Central memory CD4-positive, alpha-beta T cell (primary cell): ENCODE measurements at places on chromosomes 16 and 17.

- no peak for DNase-seq
These were observed 729.4 kb downstream of the CDH11 start for GRCh38 chr16:64392456-64392855.

GRCh38 chr16:71357681-71358080 is 842 bp upstream of the CALB2 start:
- no peak for DNase-seq

- no peak for DNase-seq
These were observed 2.3 kb upstream of the PAFAH1B1 start for GRCh38 chr17:2591040-2591640.

DNA sequence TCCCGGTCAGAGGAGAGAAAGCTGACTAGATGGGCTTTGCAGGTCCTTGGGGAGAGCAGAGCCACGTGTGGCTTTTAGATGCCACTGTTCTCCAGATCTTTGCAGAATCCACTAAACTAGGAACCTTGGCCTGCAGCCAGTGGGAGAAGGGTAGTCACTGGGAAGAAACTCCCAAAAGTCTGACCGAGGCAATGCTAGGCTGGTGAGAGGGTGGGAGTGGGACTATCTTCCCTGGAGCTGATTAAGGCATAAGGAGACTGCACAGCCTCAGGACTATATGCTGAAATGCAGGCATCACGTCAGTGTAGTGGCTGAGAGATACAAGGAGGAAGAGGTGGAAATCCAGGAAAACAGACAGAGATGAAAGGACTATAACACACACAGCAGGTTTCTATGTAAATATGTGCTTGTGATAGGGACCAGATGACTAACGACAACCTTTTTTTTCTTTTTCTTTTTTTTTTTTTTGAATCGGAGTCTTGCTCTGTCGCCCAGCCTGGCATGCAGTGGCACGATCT is 2.2 kb upstream of the GSDMA start:
- no peak for DNase-seq

- no peak for DNase-seq
These were observed 141.0 kb downstream of the STX8 start for GRCh38 chr17:9434642-9435057.

DNA sequence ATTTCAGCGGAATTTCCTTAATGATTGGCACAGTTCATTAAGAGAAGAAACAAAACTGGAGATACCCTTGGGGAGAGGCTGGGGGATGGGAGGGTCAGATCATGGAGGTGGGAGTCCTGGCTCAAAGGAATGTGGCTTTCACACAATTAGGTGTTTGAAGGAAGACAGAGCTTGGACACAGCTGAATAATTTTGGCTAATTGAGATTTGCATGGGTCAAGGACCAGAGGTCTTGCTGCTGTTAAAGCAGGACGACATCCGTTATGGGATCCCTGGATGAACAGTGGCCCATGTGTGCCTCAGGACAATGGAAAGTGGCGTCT is 160.3 kb downstream of the HS3ST3B1 start:
- DNase-seq: no peak

- DNase-seq: no peak
These were observed 6.0 kb downstream of the SOX9 start for GRCh38 chr17:72126575-72127486.

GRCh38 chr17:77391668-77392375 is 251.1 kb downstream of the SEC14L1 start:
- DNase-seq: peak; percentile 39

GRCh38 chr16:88988980-88989811 is 12.2 kb upstream of the CBFA2T3 start:
- DNase-seq: no peak

DNA sequence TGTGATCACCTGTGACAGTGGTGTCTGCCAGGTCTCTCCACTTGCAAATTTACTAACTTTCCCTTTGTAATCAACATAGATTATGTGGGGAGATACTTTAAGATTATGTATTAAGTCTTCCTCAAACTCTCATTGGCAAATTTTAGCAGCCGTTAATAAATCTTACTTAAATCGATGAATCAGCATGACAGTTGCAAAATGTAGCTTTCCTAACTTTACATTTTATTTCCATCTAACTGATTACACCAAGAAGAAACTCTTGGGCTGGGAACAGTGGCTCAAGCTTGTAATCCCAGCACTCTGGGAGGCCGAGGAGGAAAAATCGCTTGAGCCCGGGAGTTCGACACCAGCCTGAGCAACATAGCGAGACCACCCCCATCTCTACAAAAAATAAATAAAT is 23.3 kb upstream of the CPNE2 start:
- DNase-seq: no peak

DNA sequence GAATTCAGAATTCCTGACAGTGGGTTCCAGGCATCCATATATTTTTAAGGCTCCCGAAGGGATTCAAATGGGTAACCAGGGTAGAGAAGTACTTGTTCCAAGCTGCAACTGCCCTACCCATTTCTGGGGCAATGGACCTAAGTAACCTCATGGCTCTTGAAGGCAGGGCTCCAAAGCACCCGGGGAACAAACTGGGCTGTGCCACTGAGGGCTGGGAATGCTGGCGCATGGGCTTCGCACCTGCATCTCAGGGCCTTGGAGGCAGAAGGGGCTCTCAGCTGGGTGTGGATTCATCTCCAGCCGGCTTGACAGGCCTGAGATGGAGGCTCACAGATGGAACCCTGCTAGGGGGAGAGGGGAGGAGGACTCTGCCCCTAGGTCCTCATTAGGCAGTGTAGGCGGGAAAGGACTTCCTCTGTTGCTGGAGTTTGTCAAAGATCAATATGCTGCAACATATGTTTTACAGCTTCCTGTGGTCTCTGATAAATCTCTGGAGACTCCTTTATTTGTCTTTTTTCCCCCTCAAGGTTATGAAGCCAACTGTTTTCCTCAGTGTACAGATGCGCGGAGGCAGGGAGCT is 232.3 kb upstream of the NLRP1 start:
- DNase-seq: no peak

DNA sequence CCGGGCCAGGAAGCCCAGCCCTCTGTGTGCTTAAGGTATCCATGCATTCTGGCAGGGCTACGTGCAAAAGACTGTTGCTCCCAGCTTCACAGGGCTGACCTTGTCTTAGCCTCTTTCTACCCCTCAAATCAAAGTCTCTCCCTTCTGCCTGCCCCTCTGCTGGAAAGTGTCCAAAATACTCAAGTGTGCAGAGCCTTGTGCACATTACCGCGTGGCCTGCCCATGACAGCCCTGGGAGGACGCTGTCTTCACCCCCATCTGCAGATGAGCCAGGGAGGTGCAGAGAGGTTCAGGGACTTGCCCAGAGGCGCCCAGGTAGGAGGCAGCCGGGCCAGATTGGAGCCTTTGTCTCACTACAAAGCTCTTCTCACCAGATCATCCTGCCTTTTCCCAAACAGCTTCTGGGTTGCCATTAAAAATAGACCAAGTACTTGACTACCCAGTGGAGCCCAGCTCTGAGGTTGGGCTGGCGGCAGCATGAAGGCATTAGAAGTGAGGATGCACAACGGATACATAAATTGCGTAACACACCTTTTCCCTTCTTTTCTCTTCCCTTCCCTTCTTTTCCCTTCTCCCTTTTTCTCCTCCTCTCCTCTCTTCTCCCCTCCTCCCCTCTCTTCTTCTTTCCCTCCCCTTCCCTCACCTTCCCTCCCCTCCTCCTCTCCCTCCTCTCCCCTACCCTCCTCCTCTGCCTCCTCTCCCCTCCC is 3.5 kb downstream of the CACNG4 start:
- no peak for DNase-seq

- DNase-seq: no peak
These were observed 20.9 kb upstream of the IL17C start for GRCh38 chr16:88617268-88618031.

DNA sequence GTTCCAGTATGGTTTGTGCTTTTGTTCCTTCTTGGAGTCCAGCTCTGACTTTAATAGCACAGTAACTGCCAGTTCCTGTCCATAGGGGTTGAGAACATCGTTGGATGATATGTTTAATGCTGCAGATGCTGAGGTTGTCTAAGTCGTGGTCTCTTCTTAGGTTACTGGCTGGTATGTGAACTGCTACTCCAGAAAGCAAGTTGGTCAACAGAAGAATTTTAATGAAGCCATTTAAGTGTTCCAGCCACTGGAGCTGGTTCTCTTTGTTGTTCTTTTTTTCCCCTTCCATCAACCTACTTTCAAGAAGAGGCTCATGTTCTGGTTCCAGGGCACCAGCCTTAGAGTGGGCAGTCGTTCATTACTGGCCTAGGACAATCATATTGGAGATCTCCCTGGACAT is 140.3 kb upstream of the TBX2 start:
- no peak for DNase-seq

GRCh38 chr17:42835732-42836131 is 2.5 kb downstream of the PSME3 start:
- DNase-seq: no peak

- DNase-seq: no peak
These were observed 36.3 kb upstream of the BCAR1 start for GRCh38 chr16:75287708-75288107.

DNA sequence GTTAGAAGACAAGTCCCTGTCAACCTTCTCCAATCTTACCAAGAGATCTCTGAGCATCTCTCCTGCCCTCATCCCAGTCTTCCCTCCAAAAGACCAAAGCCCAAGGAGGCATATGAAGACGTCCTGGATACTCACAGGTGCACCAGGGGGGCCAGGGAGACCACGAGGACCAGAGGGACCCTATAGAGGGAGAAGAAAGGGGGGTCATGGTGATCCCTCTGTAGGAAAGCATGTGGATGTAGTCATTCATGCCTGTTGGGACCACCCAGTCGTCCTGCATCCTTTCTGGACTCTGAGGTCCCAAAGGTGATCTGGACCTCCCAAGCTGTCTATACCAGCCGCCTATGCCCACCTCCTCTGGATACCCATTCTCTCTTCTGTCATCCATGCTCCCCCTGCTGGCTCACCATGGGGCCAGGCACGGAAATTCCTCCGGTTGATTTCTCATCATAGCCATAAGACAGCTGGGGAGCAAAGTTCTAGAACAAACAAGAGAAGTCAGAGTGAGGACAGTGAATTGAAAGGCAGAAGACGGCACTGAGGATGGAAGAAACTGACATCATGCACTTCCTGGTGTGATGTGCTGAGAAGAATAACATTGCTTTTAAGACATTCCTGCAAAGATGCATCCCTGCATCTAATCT is 3.3 kb downstream of the COL1A1 start:
- DNase-seq: peak; percentile 35

DNA sequence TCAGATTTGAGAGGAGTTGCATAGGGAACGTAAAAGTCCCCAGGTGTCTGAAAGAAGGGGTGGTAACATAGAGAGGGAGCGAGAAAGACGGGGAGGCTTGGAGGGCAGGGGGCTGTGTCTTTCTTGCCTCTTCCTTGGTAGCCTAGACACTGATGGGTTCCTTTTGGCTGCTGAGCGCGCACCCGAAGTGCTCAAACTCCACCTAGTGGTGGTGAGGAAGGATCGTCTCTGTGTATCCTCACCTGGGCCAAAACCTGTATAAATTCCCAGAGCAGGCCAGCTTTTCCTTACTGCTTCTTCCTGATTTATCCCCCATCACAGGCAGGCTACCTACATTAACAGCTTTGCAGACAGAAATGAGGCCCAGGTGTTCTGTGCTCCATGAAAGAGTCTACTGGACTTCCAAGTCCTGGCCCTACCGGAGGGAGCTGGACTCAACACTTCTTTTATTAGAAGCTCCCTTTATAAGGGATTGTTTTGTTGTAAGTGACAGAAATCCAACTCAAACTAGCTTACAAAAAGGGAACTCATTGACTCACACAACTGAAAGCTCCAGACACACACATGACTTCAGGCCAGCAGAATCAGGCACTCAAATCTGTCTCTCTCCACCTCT is 5.5 kb upstream of the SLC25A35 start:
- DNase-seq: peak; percentile 68

GRCh38 chr16:69182730-69183416 is 4.1 kb upstream of the SNTB2 start:
- no peak for DNase-seq

GRCh38 chr17:6257336-6257735 is 177.6 kb downstream of the AIPL1 start:
- DNase-seq: no peak

DNA sequence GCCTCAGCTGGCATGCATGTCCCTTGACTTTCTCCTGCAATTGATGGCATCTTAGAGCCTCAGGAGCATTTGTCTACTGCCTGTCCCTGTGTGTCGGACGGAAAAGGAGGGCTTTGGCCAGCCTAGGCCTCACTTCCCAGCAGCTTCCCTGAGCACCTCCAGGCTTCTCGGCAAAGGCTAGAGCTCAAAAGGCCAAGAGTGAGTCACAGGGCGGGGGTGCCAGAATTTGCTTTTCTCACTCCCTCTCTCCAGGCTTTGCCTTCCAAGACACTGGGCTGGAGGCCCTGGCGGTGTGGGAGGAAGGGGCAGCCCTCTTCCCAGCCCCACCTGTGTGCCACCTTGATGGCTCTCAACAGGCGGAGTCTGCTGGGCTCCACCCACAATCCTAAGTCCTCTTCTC is 107.3 kb upstream of the MAF start:
- DNase-seq: no peak

DNA sequence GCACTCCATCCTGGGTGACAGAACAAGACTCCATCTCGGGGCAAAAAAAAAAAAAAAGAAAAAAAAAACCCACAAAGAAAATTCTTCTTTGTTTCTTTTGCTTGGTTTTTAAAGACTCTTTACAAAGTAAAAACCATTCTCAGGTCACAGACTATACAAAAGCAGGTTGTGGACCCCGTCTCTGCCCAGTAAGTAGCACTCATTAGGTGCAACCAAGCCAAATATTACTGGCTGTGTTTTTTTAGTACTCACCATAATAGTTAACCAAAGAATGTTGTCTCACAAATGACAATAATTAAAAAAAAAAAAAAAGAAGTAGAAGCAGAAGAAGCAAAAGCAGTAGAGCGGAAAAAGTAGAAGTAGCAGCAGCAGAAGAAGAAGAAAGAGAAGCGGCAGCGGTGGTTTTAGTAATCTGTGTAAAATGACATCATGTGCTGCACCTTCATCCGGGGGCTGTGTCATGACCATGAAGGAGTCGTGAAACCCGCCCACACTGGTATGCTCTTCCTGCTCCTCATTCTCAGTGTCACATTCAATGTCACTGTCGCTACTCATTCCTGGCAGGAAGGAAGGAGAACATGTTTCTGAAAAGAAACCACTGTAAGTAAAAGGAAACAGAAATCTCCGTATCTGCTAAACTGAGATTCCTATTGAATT is 105.4 kb downstream of the TRIM37 start:
- DNase-seq: peak; percentile 65

- DNase-seq: no peak
These were observed 223.2 kb upstream of the DYNLRB2 start for GRCh38 chr16:80317599-80318037.

DNA sequence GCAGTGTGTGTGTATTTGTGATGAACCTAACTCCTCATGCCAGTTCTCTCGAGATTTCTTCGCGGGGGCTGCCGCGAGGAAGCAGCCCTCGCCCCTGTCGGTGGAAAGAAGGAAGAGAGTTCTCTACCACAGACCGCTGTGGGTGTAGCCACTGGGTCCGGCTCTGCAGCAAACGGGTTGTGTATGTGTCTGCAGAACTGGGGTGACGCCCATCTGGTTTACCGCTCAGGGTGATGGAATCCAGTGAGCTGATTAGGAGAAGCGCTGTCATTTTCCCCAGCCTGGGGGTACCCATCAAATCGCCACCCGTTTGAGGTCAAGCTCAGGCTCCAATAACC is 7.7 kb downstream of the CORO6 start:
- peak; percentile 79 for DNase-seq
